ENCODE measurements at places on chromosomes 12 and 14.
A peak's percentile ranks its signal among the peaks of the same experiment; 100 is the strongest.

- DNase-seq = peak; percentile 37
Observed at GRCh38 chr14:76917158-76917596, 91.0 kb downstream of the LRRC74A start.

- no peak for DNase-seq
Observed at GRCh38 chr12:131122631-131123030, 168.9 kb downstream of the ADGRD1 start.

- DNase-seq = no peak
Observed at GRCh38 chr14:92850492-92850891, 56.4 kb downstream of the GOLGA5 start.

DNA sequence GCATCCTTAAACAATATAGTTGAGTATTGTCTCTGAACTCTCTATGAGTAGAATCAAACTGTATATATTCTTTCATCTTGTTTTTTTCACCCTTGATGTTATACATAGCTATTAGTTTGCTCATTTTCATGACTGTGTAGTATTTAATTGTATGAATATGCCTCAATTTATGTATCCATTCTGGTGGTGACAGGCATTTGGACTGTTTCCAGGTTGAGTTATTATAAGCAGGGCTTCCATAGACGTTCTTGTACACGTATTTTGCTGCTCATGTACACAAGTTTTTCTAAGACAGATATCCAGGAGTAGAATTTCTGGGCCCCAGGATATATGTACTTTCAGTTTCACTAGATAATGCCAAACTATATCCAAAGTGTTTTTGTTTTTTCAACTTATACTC is 211.4 kb downstream of the NTF3 start:
- no peak for DNase-seq

- no peak for DNase-seq
Observed at GRCh38 chr14:101791919-101792572, 30.5 kb downstream of the PPP2R5C start.
